ENCODE measurements at places on chromosomes 1 and 21.

GRCh38 chr1:228410015-228410414 lies 3.4 kb upstream of the TRIM11 start:
- DNase-seq = no peak

- DNase-seq = no peak
These were observed 32.0 kb downstream of the S100A6 start for GRCh38 chr1:153503766-153504165.

DNA sequence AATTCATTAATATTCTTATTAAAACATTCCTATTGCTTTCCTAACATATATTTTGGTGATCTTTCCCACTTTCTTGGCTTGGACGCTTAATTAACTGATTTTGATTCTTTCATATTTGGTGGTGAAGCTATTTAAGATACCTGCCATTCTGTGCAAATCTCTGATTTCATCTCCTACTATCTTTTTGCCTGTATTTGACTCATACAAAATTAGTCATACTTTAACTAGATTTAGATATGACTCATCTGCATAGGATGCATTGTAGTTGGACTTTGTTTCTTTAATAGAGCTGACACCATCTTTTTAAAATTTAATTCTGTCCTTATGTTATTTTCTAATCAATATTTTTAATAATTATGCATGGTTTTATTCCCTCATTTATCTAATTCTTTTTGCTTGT lies 93.8 kb upstream of the PLPPR4 start:
- no peak for DNase-seq

DNA sequence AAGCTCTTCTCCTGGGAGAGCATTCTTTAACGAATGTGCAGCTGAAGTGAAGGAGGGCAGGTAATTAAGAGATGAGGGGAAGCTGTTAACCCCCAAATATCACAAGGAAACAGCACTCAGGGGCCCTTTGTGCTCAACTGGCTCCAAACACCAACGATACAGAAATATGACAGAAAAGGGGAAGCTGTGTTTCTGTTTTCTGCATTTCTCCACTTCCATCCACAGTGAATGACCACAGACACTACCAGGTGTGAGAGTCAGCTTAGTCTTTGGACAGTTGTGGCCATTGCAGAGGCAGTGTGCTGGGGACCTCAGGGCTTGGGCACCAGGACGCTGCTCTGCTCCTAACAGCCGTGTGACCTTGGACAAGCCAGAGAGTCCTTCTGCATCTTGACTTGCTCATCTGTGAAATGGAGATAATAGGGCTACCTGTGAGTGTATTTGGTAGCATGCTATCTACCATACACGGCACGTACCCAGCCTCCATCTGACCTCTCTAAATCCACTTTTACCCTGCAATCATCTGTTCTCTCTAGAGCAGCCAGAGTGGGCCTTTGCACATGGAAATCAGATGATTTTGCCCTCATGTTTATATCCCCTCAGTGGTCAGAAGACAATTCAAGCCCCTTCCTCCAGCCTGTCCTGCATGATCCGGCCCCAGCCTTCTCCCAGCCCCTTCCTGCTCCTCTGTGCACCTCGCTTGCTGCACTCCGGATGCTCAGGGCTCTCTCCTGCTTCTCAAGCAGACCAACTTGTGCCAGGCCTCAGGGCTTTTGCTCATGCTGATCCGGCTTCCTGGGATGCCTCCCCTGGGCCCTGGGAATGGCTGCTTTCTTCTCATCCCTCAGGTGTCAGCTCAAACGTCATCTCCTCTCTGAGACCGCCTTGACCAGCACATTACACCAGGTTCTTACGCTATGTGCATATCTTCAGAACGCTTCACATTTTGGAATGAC lies 4.7 kb upstream of the TINAGL1 start:
- no peak for DNase-seq

DNA sequence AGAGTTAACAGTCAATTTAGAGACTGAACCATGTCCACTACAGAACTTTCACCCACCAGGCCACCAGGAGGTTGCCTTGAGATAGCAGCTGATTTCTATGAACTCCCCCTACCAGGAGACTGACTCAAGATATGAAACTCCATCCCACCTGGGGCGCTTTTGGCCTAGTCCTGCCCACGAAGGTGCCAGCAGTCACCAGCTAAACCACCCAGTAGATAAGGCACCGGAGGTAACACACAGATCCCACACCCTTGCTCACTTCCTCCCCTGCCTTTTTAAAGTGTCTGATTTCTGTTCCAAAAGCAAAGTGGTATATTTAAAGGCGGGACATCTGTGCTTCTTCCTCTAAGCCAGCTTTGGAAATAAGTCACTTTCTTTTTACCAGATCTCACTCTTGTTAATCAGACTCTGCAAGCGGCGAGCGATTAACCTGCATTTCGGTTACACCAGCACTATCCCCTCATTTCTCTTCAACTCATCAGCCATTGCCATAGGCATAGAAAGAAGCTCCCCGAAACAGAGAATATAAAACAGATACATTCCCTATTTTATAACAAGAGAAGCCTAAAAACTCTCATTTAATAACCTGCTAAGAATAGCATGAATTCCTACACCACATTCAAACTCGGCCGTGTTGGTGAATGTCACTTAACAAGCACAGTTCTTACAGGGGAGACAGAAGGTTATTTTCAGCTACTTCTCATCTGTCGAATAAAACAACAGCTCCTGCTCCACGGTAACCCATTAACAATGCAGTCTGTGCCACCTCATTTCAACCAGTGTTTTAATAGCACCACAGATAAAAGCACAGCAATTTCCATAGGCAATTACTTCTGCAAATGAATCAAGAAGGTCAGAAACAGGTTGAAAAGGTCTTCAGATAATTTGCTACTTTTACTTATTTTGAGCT lies 318.1 kb downstream of the KCNH1 start:
- DNase-seq = no peak

- peak; percentile 100 for DNase-seq
These were observed at the start of gene NDUFV3 for GRCh38 chr21:42892931-42893755. Gene NDUFV3 (plus strand): TSS chr21:42893309. CDS start chr21:42893334, 25 bp downstream.

GRCh38 chr1:177448652-177449357 lies 278.0 kb downstream of the BRINP2 start:
- DNase-seq = no peak

DNA sequence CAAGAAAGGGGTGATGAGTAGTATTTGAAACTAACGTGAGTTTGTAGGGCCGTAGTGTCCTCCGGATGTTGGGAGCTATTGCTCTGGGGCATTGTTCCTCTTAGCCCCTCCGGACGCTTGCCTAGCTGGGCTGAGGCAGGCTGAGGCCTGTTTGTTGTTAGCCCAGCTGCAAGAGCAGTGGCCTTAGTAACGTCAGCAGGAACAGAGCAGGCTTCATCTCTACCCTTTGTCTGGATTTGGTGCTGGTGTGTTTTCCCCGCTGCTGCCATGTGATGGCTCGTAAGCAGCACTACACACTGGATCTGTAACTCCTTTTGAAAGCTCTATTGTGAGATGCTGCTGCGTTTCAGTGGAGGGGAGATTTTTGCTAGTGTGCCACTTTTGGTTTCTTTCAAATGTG lies 57.6 kb downstream of the DNM3 start:
- no peak for DNase-seq

GRCh38 chr1:246679794-246680177 lies 44.4 kb upstream of the SCCPDH start:
- no peak for DNase-seq

DNA sequence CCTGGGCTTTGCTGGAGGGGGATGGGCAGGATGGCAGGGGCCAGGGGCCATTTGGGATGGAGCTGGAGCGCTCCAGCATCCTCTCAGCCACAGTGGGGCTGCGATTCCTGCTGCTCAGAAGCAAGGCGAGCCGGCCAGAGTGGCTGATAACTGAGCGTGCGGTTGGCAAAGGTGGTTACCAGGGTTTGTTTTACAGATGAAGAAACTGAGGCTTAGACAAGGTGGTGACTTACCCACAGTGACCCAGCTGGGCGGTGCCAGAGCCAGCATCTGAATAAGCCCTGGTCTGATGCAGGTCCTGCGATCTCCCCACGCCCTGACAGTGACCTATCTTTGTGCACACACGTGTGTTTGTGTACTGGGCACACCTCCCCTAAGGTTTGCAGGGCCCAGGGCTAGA lies 5.9 kb upstream of the PRXL2B start:
- DNase-seq = no peak

GRCh38 chr1:246083416-246083815 lies 423.7 kb downstream of the SMYD3 start:
- no peak for DNase-seq

- DNase-seq = no peak
These were observed 1.8 kb downstream of the CGN start for GRCh38 chr1:151512801-151513625.
